Left cardiac atrium (tissue), 4 donors: ENCODE measurements at places on chromosomes 13 and 19. TPM values are rescaled to one million over a fixed set of nuclear protein-coding genes. Genes with fewer than 3 reads are reported as not detected.

DNA sequence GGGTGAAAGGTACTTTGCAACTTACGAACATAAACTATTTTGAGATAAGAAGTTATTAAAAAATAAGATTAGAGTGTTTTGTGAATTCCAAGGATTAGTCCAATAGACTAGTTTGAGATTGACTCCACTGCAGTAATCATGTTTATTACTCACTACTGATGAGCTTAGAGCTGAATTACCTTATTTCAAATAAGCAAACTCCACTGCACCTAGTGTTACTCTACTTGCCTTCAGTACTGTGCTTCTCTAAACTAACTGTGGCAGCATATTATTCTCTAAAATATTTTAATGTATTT, 111.7 kb downstream of the MIPEP start:
- no peak for DNase-seq

- DNase-seq, result no peak
Measured at GRCh38 chr13:114123876-114124275, 8.5 kb downstream of the RASA3 start.

DNA sequence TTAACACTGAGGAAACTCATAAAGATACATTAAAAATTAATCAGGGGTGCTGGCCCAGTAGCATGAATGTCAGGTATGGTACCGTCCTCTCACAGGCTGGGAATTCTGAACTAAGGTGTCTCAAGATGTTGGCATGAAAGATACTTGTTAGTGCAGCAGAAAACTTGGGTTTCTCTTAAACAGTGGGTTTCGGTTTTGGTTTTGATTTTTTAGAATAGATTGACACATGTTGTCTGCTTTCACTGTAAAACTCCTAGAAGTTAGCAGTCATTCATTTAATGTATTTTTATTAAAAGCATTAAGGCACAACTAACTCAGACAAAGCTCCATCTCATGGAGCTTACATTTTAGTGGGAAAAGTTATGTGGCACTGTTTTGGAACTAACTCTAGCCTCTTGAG, 3.5 kb upstream of the OBI1 start:
- no peak for DNase-seq

- DNase-seq, result peak; percentile 97
Measured at GRCh38 chr19:20051841-20052768, 12.8 kb upstream of the ZNF682 start.

GRCh38 chr13:58994777-58995176, 1169.0 kb downstream of the DIAPH3 start:
- no peak for DNase-seq

DNA sequence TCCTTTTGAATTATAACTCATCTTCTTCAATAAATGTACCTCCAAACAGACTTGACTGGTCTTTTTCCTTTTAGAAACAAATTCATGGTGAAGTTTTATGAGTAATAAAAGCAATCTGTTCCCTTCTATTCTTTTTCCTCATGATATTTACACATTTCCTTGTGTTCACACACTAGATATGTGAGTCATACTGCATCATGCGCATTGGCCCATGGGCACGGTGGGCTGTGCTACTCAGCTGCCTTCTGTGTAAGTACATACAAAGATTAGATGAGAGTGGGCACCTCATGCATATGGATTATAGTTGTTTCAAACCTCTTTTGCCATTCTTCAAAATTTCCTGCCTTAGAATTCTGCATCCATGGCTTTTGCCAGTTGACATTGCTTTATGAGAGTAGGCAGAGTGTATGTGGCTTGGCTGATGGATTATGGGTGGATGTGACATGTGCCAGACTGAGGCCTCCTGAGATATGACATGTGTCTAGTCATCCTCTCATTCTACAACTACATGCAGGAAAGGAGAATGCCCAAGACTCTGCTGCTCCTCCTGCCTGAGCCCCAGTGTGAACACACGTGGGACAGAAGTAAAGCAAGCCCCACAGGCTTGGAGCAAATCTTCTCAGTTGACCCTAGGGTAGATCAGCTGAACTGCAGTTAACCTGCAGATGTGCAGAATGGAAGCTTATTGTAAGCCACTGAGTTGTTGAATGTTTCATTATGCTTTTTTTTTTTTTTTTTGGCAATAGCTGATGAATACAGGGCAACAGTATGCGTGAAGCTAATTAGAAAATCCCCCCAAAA, 109.9 kb downstream of the RBM26 start:
- no peak for DNase-seq

GRCh38 chr13:77285098-77285497, 41.8 kb downstream of the MYCBP2 start:
- DNase-seq, result no peak

DNA sequence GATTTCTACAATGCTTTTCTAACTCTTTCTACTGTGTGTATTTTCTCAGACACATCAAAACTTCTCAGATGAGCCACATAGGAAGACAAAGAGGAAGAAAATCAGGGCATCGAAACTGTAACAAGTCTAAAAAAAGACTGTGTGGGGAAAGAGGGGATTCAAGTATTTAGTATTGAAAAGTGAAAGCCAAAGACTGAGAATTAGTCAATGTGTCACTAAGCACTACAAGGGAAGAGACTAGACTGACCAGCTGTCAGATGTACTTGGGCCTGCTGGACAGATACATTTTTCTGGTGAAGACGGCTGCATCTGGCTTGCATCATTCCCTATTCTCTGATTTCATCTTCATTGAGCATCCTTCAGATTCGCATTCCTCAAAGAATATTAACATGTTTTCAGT, 25.4 kb downstream of the COMMD6 start:
- DNase-seq, result no peak

The CLDN10 gene
- not detected for total RNA-seq

The UBE2S gene
- total RNA-seq, result 18.1 TPM

- DNase-seq, result no peak
Measured at GRCh38 chr13:101433895-101434294, 17.6 kb upstream of the NALCN start.

- peak; percentile 77 for DNase-seq
Measured at GRCh38 chr19:17496337-17496997, 15.0 kb upstream of the PGLS start.

GRCh38 chr19:35911790-35912189, 3.7 kb upstream of the TYROBP start:
- DNase-seq, result no peak

The F2RL3 gene
- 2.3 TPM for total RNA-seq

The KLK14 gene
- 0.21 TPM for total RNA-seq

GRCh38 chr19:10116085-10116865, 3.4 kb downstream of the EIF3G start:
- no peak for DNase-seq

- DNase-seq, result peak; percentile 85
Measured at GRCh38 chr19:55599842-55600661, at the start of gene ZNF524. TSS of gene ZNF524 (plus strand) at chr19:55600288. CDS start at chr19:55602113, 1,825 bp downstream.

The APOC1 gene
- total RNA-seq, result 2.7 TPM

The ZNF846 gene
- 12.7 TPM for total RNA-seq

DNA sequence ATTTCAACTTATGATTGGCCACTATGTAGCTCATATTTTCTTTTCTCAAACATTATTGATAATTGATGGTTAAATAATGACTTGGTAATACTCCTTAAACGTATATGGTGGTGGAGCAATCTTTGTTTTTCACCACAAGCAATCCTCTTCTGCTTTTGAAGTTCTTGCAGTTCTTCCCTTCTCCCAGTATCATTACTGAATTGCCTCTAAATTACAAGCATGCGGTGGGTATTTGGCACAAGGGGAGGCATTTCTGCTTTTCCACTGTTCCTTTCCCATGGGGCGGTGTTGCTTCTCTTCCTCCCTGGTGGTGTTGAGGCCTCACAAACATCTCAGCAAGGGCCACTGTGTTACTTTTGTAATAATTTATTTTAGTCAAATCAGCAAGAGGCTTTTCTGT, 234.4 kb upstream of the RXFP2 start:
- DNase-seq, result no peak
